Muscle of back (tissue), 13 donors: ENCODE measurements at places on chromosomes 2 and 18.

DNA sequence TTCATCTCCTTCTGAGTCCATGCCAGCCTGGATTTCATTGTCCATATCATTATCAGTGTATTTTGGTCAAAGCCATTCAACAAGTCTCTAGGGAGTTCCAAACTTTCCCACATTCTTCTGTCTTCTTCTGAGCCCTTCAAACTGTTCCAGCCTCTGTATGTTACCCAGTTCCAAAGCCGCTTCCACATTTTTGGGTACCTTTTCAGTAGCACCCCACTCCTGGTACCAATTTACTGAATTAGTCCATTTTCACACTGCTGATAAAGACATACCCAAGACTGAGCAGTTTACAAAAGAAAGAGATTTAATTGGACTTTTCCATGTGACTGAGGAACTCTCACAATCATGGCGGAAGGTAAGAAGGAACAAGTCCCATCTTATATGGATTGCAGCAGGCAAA is 47.4 kb downstream of the TANC1 start:
- DNase-seq, result no peak

GRCh38 chr18:4196351-4196750 is 258.8 kb downstream of the DLGAP1 start:
- DNase-seq, result no peak

DNA sequence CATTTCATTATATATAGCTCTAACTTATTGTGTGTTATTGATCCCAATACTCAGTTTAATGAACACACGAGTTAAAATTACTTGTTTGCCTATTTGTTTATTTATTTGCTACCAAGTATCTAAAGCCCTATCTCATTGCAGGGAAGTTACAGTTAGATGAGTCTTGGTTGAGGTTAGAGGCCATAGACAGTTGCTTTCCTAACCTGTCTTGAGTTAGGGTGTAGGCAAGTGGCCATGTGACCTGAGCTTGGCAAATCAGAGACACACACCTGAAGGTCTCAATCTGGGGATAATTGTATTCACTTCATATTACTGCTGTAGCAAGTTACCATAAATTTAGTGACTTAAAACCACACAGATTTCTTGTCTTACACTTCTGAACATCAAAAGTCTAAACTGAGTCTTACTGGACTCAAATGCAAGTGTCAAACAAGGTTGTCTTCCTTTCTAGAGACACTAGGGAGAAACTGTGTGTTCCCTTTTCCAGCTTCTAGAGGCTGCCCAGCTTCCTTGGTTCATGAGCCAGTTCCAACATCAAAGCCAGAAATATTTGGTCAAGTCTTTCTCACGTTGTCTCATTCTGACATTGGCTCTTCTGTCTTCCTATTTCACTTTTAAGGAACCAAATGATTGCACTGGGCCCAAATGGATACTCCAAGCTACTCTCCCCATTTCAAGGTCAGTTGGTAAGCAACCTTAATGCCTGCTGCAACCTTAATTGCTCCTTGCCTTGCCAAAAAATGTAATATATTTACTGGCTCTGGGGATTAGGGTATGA is 39.7 kb downstream of the COL3A1 start:
- peak; percentile 83 for DNase-seq

GRCh38 chr2:190974629-190975361 is 39.2 kb downstream of the STAT1 start:
- DNase-seq, result no peak

GRCh38 chr2:127585270-127585807 is 49.9 kb downstream of the MYO7B start:
- no peak for DNase-seq
